Vagina (tissue), 2 donors: ENCODE measurements at places on chromosomes 16 and 17.

- no peak for DNase-seq
Observed at GRCh38 chr17:18928628-18929125, 23.3 kb upstream of the SLC5A10 start.

GRCh38 chr17:50280068-50280467 lies 5.8 kb downstream of the TMEM92 start:
- no peak for DNase-seq

GRCh38 chr17:6711681-6712057 lies 1.5 kb downstream of the SLC13A5 start:
- DNase-seq: no peak

- DNase-seq: no peak
Observed at GRCh38 chr16:53881371-53881770, 177.4 kb downstream of the FTO start.

GRCh38 chr17:60934723-60935122 lies 257.1 kb downstream of the BCAS3 start:
- no peak for DNase-seq

- DNase-seq: no peak
Observed at GRCh38 chr17:43841282-43841681, 5.7 kb upstream of the CD300LG start.

DNA sequence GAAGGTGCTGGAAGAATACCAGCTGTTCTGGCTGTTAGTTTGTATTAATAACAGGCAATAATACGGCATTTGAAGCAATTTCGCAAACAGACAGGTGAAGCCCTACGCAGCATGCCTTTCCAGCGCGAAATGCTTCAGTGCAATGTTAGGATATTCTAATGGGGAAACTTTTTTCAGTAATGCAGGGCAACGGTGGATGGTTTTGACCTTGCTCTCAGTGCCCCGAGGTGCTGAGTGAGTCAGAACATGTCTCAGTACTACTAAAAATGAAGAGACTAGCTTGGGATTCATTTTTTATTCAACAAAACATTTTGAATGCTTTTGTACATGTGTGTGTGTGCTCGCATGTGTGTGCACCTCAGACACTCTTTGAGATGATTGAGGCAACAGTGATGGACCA lies 172.2 kb downstream of the RBFOX1 start:
- no peak for DNase-seq

DNA sequence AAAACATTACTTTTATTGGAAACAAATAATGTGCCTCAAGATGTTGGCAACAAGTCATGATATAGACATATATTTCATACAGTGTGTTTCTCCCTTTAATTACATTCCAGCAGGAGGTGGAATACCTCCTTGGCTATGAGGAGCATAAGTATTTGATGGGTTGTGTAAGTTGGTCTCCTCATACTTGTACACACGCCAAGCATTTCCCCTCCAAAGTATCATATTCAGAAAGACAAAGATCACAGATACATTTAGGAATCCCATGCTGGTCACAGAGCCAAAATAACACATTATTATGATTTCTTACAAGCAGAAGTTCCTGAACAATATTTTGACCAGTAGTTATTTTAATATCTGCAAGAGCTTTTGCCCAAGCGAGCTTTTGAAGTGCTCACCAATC lies 57.8 kb downstream of the WSB1 start:
- no peak for DNase-seq

- DNase-seq: no peak
Observed at GRCh38 chr16:9836118-9836736, 346.0 kb downstream of the GRIN2A start.

GRCh38 chr17:65522751-65523404 lies 38.6 kb downstream of the AXIN2 start:
- DNase-seq: no peak

DNA sequence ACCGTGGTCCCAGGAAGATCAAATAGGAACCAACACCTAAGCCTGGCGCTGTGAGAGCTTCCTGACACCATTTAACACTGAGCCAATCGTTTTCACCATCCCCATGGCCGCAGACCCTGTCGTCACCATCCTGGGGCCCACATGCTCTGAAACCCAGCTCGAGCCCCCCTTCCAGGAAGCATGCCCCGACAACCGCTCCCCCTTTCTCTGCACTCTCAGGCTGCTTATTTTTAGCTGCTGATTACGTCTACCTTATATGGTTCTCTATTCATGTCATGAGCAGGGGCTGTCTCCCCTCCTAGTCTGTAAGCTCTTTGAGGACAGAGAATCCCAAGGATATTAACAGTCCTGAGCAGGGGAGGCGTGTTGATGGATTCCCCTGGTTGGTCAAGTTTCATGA lies 10.5 kb downstream of the SRL start:
- DNase-seq: no peak
